ENCODE measurements at places on chromosomes 4 and X.
A peak's percentile ranks its signal among the peaks of the same experiment; 100 is the strongest.

- DNase-seq: no peak
These were observed 85.1 kb downstream of the CFAP299 start for GRCh38 chr4:80420638-80421037.

DNA sequence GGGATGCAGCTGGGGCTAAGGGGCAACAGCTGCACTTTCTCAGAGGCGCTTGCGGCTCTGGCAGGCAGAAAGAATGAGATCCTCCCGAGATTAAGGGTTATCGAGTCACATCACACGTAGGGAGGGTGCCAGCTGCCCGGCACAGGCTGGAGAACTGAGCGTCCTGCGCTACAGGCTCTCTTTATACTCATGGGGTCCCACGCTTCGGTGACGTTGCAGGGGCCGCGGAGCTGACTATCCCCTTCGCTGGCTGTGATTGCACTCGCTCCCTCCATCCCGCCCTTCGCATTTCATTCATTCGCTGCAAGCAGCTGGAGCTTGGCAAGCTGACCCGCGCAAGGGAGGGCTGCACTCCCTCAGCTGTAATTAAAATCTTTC, at the start of gene TACR3:
TSS of gene TACR3 (minus strand) at position 156 of the 378 bp plus-strand sequence. CDS start 310 bp downstream, outside the sequence.
- DNase-seq: no peak

DNA sequence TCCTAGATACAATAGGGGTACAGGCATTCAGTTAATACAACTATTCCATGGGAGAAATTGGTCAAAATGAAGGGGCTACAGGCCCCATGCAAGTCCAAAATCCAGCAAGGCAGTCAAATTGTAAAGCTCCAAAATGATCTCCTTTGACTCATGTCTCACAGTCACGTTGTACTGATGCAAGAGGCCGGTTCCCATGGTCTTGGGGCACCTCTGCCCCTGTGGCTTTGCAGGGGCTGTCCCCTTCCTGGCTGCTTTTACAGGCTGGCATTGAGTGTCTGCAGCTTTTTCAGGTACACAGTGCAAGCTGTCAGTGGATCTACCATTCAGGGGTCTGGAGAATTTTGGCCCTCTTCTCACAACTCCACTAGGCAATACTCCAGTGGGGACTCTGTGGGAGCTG, 12.5 kb upstream of the ASIC5 start:
- no peak for DNase-seq

DNA sequence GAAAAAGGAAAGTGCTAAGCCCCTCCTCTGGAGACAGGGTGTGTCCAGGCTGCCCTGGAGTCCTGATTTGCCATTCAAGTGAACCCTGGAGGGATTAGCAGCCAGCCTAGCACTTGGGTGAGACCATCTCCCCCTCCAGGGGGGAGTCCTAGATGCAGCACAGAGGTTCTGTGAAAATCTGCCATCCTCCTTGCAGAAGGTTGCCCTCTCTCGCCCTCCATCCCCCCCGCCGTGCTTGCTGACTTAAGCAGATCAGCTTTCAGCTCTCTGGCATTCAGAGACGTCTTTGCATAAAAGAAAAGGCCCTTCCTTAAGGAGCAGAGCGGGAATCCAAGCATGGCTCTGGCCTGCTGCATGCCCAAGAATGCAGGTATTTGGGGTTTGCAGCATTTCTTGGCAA, 102.1 kb upstream of the SCML1 start:
- no peak for DNase-seq

DNA sequence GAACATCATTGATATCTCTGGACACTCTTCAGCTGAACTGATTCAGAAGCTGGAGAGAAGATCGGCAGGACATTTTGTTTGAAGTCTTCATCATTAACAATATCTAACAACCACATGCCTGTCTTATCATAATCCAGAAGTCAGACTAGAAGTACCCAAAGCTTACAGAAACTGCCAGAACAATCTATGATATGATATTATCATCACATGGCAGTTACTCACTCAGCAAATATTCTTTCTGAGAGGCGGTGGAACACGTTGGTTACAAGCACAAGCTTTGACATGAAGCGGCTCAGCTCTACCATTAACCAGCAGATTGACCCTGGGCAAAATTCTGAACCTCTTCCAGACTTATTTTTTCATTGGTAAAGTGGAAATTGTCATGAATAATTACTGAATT, 69.4 kb upstream of the KIT start:
- DNase-seq: no peak

DNA sequence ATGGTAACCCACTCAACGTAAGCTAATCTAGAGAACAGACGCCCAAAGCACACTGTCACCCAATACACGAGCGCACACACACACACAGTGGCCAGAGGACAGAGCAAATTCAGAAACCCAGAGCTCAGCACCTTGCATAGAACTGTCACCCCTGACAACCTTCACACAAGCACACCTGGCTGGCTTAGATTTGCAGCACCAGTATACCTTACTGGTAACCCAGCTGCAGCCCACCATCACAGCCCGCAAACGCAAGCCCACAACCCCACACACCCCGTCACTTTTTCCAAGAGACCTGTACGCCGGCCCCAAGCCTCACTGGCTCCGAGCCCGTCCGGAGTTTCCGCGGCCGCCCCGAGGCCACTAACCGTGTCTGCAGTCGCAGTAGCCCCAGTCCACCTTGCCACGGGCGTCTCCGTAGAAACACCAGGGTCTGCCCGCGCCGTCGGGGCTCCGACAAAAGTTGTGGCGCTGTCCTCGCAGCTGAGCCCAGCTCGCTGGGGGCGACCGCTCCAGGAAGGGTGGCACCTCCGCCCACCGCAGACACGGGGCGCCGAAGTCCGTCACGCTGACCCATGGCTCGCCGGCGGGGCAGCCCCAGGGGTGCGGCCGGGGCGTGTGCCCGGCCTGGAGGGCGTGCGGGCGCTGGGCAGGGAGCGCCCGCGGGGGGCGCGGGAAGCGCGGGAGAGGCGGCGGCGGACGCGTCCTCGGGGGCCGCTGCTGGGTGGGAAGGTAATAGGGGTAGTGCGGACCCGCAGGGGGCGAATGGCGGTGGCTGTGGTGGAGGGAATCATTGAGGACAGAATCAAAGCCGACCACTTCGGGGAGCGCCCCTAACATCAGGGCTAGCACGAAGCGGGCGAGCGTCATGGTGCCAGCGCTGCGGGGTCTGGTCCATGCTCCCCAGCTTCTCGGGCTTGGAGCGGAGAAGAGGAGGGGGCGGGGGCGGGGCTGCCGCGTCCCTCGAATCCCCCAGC, 664 bp downstream of the PRSS12 start:
- no peak for DNase-seq

DNA sequence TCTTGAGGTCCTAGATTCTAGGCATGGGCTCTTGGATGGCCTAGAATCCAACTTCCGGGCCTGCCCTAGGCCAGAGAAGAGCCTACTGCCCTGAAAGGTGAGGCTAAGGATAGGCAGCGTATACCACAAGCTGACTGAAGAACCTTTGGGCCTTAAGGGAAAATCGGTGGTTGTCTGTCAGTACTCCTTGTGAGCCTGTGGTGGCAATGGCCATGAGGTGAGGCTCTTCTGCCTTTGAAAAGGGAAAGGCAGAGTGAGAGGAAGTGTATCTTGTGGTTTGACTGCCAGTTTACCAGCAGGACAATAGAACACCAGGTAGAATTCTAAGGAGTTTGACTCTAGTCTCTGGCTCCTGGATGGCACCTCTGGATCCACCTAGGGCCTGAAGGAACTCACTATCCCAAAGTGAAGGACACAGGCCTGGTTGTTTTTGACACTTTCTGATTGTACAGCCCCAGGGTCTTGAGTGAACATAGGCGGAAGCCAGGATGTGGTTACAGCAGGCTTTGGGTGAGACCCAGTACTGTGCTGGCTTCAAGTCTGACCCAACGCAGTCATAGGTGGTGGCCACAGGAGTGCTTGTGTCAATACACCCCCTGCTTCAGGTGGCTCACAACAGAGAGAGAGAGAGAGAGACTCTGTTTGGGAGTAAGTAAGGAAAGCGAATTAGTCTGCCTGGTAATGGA, 20.9 kb downstream of the ITIH6 start:
- DNase-seq: no peak

DNA sequence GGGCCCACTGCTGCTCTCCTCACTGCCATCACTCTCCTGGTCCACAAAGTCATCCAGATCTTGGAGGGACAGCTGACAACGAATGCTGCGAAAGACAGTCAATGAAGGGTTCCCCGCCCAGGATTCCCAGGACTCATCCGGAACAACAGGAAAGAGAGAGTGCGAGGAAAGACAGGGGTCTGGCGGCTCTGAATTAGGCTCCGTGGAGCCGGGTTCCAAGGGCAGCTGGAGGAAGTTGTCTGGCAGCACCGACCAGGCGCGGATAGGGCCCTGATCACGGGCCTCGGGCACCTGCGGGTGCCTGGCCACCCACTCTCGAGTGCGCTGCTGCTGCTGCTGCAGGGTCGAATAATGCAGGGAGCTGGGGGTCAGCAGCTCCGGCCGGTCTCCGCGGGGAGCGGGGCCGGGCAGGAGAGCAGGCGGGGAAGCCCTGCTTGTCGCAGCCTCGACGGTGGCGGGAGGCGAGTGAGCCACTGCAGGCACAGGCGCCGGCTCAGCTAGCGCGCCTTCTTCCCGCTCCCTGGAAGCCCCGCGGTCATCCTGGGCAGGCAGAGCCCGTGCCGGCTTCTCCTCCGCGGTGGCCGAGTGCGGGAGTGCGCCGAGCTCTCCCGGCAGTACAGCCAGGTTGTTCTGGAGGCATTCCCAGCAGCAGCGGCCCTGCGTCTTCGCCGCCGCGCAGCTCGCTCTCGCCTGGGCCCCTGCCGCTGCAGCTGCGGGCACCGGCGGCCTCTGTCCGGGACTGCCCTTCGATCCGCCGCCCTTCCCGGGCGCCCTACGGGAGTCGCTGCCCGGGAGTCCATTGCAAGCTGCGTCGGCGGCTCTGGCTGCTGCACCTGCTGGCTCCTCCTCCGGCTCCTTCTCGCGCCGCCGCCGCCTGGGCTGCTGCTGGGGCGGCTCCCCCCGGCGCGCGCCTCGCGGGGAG, 1.1 kb downstream of the SOWAHB start:
- DNase-seq: peak; percentile 24

DNA sequence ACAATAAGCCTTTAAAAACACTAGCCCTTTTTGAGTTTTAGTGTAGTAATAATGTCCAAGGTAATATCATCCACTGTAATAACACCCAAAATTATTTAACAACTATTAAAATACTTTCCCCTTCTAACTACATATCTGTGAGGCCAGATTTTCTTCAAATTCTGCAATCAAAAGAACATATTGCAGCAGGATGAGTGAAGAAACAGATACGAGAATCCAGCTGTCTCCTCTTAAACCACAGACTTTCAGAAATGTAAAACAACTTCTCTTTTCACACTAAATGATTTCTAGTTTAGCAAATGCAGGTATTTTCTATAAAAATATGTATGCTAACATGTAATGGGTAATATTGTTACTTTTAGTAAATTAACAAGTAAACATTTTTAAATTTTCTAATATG, 148.9 kb downstream of the PRDM5 start:
- DNase-seq: no peak

- DNase-seq: no peak
These were observed 2616.0 kb downstream of the ARAP2 start for GRCh38 chr4:33628296-33628695.

DNA sequence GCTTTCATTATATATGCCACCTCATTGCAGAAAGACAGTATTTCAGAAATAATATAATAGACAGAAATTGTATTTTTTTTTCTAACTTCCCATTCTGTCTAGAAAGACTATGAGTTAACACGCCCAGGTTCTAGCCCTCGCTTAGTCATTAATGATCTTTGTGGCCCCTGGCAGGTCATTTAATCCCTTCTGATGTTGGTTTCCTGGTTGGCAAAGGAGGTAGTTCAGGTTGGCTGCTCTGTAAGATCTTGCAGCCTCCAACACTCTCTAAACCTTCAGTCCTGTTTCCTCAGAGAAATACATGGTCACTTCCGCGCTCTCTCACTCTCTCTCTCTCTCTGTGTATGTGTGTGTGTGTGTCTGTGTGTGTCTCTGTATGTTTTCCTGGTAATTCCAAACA, 156.3 kb upstream of the NOCT start:
- peak; percentile 76 for DNase-seq

DNA sequence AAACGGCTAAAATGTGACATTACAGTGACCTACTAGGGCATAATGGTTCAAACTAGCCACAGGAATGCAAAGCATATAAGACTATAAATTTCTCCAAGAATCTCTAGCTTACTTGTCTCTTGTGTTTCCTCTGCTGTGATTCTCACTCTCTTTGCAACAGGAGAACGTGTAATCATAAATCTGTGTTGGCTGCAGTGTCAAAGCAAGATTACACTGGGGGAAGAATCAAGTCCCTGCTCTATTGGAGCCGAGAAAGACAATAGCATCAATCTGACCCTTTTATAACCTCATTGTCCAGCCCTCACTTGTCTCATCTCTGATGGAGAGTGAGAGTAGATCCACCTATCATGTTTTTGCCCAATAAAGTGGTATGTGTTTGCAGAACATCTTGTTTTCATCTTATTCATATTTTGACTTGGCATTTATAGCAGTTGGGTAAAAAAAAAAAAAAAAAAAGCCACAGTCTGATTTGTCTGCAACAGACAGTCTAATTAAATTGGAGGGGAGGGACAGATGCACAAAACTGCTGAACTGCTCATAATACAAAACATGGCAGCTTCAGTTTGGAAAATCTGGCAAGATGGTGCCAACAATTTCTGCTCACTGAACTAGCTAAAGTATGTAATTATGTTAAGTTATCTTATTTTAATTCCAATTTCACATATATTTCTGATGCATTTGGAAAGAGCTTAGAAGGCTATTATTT, 165.0 kb upstream of the GABRA2 start:
- no peak for DNase-seq
